ENCODE measurements at places on chromosomes 4 and X. TPM values are rescaled to one million over a fixed set of nuclear protein-coding genes. Genes with fewer than 3 reads are reported as not detected.

Gene NKX1-1
- not detected for total RNA-seq

Gene FATE1
- total RNA-seq: not detected

Gene TRPC5OS
- total RNA-seq: 0.67 TPM

Gene TSPAN6
- 134 TPM for total RNA-seq

Gene OSTC
- 422 TPM for total RNA-seq

Gene EIF1AX
- 55.5 TPM for total RNA-seq

Gene KLHL13
- 44.9 TPM for total RNA-seq

Gene MAGEA4
- total RNA-seq: not detected

Gene VCX3B
- total RNA-seq: not detected

Gene HNRNPDL
- total RNA-seq: 268 TPM

Gene ETNPPL
- 2.4 TPM for total RNA-seq

Gene SUPT20HL2
- total RNA-seq: not detected

Gene KANTR
- total RNA-seq: 12.5 TPM

Gene TIGD4
- total RNA-seq: 1.3 TPM

Measured in hepatocyte (in vitro differentiated cells).